Fibroblast of upper back skin (primary cell): ENCODE measurements at places on chromosomes 3 and 15.

DNA sequence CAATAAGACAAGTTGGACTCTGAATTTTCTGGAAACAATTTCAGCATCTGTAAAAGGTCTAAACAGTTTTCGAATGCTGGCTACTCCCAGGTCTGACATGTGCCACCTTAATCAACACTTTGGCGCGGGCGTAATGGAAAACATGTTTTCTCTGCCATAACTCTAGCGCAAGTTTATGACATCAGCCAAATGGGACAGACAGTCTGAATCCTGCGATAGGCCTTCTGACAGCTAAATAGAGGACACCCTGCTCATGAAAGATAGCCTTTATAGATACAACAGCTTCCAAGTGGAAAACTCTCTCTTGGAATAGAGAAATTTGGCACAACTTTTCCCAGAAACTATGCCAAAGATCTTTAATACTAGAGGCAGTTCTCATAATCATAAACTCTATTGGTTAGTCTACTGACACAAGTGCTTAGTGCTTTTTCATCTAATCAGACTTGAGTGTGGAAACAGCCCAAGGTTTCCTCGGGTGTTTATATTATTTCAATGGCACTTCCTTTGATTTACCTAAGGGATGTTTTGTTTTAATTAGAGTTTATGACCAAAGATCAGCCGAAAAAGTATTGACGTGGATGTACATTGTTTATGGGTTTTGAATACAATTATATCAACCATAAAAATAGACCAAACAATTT, 120.1 kb upstream of the DPH6 start:
- DNase-seq: no peak

DNA sequence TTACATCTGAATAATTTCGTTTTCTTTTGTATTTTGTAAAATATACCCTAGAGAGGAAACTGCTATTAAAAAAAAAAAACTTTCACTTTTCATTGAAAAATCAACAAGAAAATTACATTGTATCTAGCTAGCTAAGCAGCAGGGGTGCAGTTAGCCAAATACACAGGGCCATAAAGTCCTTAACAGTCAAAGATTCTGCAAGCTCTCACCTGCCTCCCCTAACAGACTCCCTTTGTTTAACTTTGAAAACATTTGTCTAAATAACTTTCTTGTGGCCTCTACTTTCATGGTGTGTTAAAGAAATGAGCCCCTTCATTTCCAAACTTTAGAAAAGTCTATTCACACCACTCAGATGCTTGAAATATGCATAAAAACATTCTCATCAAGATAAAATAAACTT, 23.3 kb downstream of the CBLB start:
- DNase-seq: no peak

GRCh38 chr3:116070061-116070460, 375.2 kb downstream of the LSAMP start:
- DNase-seq: no peak

DNA sequence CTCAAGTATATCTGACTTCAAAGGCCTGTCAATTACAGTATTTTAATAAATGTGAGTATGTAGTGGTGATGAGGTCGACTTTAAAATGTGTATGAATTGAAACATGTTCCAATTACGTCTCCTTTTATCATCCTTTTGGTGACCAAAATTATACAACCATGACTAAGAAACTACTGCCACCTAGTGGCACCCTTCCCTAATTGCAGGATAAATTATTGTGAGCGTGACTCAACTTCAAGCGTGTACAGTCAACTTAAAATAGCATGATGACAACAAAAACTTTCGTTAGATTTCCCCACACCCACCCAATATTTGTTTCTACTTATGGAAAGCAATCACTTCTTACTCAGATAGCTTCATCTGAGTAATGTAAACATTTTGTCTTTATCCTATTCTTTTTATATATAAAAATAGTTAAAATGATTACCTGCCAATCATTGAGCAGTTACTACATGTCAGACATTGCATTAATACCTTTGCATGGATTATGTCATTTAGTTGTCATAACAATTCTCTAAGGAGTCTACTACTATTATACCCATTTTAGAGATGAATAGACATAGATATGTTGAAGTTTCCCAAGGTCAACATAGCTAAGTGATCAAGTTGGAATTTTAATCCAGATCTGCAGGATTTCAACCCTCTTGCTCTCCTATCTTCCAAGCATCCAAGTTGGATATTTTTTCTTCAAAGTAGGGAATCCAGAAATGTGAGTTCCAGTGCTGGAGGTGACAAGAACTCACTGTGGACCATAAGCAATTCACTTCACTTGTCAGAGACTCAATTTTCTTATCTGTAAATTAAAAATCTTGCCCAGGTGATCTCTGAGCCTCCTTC, 106.0 kb downstream of the MEX3B start:
- DNase-seq: peak; percentile 67

- peak; percentile 18 for DNase-seq
Measured at GRCh38 chr3:120052677-120053076, 41.6 kb downstream of the GSK3B start.

DNA sequence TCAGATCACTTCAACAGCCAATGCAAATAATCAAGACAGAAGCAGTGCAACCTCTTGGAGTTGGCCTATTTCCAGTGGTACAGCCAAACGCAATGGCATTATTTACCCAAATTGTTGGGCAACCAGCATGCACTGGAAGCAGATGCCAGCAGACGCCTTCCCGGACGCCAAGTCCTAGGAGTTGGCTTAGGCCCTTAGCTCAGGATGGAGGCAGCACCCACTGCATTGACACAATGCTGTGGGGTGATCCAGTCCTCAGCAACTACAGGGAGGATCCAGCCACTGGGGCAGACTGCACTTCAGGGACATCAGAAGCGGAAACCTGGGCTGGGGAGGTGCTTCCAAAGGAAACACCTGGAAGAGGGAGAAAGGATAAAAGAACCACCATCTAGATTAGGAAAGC, 290.4 kb downstream of the FAM43A start:
- no peak for DNase-seq

DNA sequence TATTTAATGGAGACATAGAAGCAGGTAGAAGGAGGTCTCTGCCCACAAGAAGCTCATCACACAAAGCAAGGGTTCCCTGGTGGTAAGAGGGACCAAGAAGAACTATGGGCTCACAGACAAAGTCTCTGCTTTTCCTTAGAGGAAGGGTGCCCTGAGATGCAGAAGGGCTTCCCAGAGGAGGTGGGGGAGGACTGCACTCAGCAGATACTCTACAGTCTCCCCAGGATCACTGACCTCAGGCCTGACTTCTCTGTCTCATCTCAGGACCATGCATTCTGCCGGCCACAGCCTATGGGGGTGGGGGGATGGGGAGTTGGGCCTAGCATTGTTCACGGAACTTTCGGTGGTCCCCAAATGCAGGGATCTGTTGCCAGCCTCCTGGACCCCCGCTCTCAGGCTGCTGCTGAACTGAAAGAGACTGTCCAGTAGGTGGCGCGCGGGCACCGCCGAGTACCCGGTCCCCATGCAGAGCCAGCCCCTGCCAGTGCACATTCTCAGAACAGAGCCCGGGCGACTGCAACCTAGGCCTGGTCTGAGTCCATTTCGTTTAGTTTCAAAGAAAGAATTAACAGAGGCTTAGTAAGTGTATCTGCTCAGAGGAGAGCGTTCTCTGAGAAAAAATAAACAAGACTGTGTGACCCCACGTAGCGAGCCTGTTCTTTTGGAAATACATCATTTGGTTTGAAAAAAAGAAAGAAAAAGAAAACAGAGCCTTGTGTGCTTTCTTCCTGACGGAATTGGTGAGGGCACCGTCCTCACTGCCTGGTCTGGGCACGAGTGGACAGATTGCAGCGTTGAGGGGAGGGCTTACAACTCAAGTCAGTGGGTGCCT, 74.1 kb downstream of the LRTM1 start:
- DNase-seq: peak; percentile 70

- DNase-seq: peak; percentile 28
Measured at GRCh38 chr3:17915341-17915740, 172.9 kb upstream of the TBC1D5 start.

DNA sequence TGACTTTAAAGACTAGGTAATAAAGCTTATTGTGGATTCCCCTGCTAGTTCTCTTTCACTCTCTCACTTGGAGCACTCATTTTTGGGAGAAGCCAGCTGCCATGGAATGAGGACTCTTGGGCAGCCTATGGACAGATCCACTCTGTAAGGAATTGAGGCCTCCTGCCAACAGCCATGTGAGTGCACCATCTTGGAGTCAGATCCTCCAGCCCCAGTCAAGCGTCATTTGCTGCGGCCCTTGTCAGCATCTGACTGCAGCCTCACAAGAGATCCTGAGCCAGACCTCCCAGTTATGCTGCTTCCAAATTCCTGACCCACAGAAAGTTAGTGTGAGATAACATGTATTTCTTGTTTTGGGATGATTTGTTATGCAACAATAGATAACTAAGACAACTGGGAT, 101.9 kb downstream of the SEMA6D start:
- DNase-seq: no peak

- DNase-seq: no peak
Measured at GRCh38 chr3:133987136-133987535, 42.6 kb downstream of the SLCO2A1 start.

- DNase-seq: no peak
Measured at GRCh38 chr3:127692501-127693335, 20.0 kb downstream of the ABTB1 start.

- DNase-seq: no peak
Measured at GRCh38 chr15:90987561-90988141, 6.7 kb downstream of the PRC1 start.

DNA sequence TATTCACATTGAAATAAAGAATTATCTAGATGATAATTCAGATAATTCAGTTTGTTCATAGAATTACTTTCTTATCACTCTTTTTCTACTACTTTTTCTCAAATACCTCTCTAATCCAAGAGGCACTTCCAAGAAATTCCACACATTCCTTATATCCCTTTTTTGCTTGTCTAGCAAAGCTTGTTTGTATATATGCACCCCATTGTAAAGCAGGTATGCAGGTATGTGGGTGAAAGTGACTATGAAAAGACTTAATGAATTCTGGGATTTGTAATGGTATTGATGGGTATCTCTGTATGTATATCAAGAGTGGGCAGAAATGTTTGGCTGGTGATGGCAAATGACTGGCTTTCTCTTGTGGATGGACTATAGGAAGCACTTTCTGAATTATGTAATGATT, 94.1 kb upstream of the FGF7 start:
- DNase-seq: no peak

DNA sequence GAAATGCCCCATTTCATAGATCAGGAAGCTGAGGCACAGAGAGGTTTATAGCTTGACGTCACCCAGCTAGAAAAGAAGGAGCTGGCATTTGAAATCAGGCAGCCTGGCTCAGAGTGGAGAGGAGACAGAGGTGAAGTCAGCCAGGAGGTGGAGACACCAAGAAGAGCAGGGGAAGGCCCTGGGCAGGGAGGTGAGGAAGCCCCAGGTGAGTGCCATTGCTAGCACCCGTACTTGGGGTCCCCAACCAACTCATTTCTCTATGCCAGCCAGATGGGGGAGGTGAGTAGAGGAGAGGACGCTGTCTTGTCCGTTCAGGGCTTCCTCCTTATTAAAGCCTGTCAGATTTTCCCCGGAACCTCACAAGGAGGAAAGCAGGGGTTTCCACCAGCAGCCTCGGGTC, 149.6 kb upstream of the TLE3 start:
- no peak for DNase-seq
